Fibroblast of villous mesenchyme (primary cell): ENCODE measurements at places on chromosomes 3 and 15. TPM values are rescaled to one million over a fixed set of nuclear protein-coding genes. Genes with fewer than 3 reads are reported as not detected.

The IP6K1 gene
- total RNA-seq = 45.1 and 47.9 TPM in 2 replicates

The PP2D1 gene
- total RNA-seq = not detected in 2 replicates

The XPC gene
- total RNA-seq = 33.5 and 54.4 TPM in 2 replicates

The CHRNA7 gene
- not detected in 2 replicates for total RNA-seq

The MOBP gene
- total RNA-seq = not detected in 2 replicates

The P3H2 gene
- 21.9 and 51.8 TPM in 2 replicates for total RNA-seq

The CD200R1 gene
- total RNA-seq = under 0.01 TPM in 2 replicates

The ATP13A5 gene
- total RNA-seq = not detected in 2 replicates

The TM6SF1 gene
- total RNA-seq = 1.7 and 2.6 TPM in 2 replicates

The RTP3 gene
- total RNA-seq = 0.43 TPM in 1 of 2 replicates, not detected in the other
